ENCODE measurements at places on chromosomes 5 and 9.

GRCh38 chr9:100111235-100111634, 12.2 kb downstream of the INVS start:
- DNase-seq, result no peak

DNA sequence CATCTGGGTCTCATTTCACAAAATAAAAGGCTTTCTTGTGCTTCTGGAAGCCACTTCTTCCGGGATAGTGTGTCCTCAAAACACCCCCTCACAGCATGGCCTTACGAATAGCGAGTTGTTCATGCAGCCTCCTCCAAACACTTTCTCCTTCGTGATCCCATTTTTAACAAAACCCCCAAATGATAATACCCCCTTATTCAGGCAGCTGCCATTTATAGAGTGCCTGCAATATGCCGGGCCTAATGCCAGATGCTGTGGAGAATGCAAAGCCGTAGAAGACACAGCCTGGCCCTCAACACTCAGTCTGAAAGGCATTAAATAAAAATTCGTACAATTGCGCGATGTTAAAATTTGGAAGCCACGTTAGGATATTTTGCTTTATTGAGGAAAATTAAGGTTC, 66.4 kb upstream of the SLC44A1 start:
- DNase-seq, result no peak

- no peak for DNase-seq
These were observed 68.5 kb downstream of the IL31RA start for GRCh38 chr5:55919625-55920024.

DNA sequence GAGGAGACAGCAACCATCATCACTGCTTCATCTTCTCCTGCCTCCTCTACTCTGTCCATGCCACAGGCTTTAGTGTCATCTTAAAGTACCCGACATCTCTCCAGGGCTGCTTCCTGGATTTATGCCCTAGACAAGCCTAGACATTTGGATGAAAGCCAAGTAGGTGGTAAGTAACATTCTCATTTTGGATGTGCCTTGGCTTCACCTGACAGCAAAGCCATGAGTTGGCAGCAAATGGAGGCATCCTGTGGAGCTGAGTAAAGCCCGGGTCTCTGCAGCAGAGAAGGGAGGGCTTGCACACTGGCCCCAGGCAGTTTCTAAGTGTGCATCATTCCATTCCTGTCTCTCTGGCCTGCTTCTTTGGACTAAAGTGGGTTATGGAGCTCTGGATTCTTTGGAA, 299.1 kb downstream of the DMAC1 start:
- DNase-seq, result no peak

- no peak for DNase-seq
These were observed 2.9 kb downstream of the WDR38 start for GRCh38 chr9:124855944-124856765.

DNA sequence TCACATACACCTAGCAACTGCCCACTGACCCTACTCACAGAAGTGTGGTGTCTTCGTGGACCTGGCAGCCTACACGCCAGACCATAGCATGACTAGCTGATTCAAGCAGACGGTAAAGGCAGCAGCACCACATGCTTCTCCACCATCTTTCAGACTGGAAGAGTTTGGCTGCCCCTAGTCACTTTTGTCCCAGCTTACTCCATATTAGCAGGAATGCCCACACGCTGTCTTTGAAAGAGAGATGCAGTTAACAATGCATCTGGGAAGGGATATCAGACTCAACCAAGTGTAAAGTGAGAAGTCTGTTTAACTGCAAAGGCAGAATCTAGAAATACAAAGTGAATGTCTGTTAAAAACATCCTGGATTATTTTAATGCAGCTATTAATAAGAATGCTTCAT, 177.2 kb upstream of the GNA14 start:
- DNase-seq, result no peak

GRCh38 chr5:114416254-114416653, 54.4 kb downstream of the KCNN2 start:
- no peak for DNase-seq

GRCh38 chr5:177096162-177097015, 9.7 kb downstream of the FGFR4 start:
- no peak for DNase-seq

DNA sequence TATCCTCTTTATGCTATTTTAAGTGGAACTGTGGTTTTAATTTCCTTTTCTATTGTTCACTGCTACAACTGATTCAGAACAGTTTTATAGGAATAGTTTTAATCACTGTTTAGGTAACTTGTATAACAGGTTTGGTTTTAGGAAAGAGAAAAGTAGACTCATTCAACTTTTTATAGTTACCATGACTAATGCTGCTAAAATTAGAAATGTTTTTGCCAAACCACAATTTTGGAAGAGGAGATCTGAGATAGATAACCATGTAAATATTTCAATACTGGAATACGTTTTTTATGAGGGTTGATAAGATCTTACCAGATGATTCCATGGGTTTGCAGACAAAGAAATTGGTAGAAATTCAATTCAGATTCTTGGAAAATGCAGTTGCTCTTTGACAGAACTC, 404.6 kb upstream of the ARRDC3 start:
- DNase-seq, result no peak

- no peak for DNase-seq
These were observed 715 bp upstream of the RPS6 start for GRCh38 chr9:19380826-19381075.

GRCh38 chr5:64654561-64654938, 35.8 kb upstream of the SHISAL2B start:
- DNase-seq, result no peak

DNA sequence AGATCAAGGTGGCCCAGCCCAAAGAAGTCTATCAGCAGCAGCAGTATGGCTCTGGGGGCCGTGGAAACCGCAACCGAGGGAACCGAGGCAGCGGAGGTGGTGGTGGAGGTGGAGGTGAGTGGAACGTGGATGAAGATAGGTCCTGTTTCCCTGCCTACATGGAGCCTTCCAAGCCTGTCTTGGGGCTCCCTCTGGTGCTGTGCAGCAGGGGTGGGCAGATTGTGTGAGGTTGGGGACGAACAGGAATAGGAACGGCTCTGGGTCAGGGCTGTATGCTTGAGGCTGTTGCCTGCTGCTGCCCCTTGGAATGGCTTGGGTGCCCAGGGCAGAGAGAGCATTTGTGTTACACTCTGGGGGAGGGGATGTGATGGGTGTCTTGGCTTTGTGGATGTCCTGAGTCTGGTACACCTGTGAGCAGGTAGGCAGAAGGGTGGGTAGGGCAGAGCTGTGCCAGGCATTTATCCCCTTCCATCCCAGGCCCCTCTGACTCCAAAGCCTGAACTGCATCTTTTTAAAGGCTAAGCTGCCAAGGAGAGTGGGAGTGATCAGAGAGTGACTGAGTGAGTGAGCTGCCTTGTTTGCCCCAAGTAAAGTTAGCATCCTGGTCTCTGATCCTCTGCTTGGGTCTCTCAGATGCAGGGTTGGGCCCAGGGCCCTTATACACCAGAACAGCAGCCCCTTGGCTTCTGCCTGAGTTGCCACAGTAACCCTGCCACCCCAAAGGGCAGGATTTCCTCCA, 5.2 kb downstream of the HNRNPAB start:
- DNase-seq, result no peak

DNA sequence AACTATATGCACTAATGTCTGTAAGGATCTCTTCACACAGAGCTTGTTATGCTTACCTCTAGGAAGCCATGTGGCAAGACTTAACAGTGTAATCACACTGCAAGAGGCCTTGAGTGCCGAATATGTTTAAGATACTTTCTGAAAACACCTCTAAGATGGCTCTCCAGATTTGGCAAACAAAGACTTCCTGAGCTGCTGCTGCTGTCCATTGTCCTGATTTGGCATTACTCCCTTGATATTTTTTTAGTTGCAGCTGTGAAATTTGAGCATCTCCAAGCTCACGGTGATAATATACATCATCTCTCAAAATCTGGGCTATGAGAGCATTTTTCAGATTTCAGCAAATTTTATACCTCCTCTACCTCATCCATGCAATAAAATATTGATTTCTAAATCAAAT, 384.5 kb upstream of the CDH6 start:
- no peak for DNase-seq

- DNase-seq, result no peak
These were observed 207.7 kb downstream of the FRMD3 start for GRCh38 chr9:83330207-83331196.

- no peak for DNase-seq
These were observed 161.8 kb downstream of the AUH start for GRCh38 chr9:91199739-91200497.

DNA sequence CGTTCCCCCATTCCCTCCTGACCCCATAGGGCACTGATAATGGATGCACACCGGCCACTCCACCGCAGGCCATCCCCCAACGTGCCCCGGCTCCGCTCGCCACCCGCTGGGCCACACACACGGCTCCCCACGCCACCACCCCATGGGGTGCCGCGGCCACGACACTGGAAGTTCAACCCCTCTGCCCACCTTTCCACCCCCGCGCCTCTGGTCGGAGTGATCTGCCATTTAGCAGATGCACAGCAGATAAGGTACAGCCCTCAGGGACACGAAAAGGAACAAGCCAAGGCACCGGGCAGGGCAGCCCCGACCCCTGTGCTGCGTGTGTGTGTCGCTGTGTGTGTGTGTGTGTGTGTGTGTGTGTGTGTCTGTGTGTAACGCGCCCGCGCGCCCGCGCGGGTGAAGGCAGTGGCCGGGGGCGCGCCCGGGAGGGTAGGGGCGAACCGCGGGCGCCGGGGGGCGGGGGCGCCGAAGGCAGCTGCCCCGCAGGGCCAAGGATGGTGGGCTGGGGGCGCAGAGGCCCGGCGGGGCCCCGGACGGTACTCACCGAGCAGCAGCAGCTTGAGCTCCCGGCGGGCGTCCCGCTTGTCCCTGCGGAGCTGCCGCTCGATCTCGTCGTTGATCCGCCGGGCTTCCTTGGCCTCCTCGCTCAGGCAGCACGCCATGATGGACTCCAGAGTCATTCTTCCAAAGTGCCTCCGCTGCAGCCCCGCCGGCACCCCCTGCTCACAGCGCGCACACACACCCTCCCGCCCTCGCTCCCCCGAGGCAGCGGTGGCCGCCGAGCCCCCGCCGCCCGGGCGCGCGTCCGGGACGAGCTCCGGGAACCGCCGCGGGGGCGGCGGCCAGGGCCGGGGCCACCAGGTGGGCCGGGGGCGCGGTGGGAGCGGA, 813 bp downstream of the GNAQ start:
- DNase-seq, result peak; percentile 65

- DNase-seq, result no peak
These were observed 180.9 kb downstream of the ESM1 start for GRCh38 chr5:54804521-54804920.

GRCh38 chr9:27933210-27934025, 360.1 kb upstream of the C9orf72 start:
- DNase-seq, result no peak

DNA sequence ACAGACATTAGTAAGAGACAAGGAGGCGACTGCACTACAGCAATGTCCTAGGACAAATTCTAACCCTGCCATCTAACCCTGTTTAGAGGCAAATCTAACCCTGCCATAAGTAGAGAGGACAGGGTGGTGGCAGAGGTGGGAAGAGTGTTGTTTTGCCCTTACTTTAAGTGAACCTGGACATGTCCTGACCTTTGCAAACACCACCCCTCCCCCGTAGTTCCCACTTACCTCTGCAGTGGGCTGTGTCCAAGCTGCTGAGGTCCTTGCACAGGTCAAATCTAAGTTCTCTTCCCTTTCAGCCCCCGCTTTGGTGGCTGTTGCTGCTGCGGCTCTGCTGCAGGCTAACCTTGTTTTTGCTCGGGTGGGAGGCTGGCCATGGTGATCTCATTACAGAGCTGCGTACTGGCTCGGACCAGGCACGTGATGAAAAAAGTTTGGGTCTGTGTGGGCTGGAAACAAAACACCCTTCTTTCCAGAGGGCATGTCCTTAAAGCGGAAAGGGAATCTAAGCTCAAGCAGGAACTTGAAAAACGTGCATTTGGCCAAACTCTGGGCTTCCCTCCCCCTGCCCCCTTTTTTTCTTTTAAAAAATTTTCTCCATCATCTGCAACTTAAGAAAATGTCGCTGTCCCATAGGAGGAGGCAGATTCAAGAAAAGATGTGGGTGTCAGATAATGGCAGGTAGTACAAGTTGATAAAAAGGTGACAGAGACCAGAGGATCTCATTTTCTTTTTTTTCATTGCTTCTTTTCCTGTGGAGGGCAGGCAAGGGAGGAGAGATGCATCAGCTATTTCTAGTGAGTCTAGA, at the start of gene FAXDC2:
Gene FAXDC2, minus strand, starts transcription at position 349 of the 808 bp plus-strand sequence. CDS start 12,425 bp downstream, outside the sequence.
- no peak for DNase-seq

DNA sequence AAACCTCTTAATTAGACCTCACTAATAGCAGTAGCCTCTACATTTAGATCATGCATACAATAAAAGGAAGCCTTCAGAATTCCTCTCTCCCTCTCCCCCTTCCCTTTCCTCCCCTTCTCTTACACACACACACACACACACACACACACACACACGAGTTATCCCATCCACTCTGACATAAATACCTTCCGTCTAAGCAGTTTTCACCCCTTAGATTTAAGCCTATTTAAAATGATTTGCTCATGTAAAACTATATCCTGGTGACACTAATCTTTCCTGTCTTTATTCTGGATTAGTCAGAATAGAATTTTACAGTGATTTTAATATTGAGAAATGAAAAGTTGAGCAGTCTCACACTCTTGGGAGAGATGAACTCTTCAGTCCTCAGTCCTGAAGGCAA, 35.0 kb downstream of the PRELID2 start:
- DNase-seq, result no peak

- no peak for DNase-seq
These were observed 27.7 kb upstream of the GAS1 start for GRCh38 chr9:86975036-86975435.

DNA sequence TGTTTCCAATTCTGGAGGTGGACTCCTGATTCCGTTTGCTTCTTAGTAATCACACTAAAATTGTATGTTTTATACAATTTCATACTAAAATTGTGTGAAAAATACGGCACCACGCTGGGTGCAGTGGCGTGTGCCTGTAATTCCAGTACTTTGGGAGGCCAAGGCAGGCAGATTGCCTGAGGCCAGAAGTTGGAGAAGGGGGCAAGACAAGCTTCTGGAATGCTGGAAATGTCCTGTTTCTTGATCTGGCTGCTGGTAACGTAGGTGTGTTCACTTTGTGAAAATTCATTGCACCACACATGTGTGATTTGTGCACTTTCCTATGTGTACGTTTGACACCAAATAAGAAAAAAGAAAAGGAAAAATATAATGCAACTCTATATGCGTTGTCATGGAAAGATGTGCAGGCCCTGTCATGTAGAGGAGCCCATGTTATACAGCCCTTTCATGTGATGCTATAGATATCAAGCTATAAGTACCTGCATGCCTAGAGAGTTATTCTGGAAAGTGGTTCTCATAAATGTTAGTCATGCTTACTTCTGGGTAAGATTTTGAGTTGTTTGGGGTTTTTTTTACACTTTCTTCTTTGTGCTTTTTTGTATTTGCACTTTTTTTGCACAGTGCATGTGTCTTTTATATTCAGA, 119.9 kb downstream of the TMEM174 start:
- DNase-seq, result no peak
